CD4-positive, alpha-beta T cell treated with Interleukin-15 for 4 hours (primary cell): ENCODE measurements at places on chromosomes 12 and 14.

DNA sequence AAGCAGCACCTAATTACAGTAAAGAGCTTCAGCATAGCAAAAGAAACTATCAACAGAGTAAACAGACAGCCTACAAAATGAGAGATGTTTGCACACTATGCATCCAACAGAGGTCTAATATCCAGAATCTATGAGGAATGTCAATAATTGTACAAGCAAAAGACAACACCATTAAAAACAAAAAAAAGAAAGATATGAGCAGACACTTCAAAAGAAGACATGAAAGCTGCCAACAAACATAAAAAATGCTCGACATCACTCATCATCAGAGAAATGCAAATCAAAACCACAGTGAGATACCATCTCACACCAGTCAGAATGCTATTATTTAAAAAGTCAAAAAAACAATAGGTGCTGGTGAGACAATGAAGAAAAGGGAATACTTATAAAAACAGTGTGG lies 273.1 kb downstream of the TMTC2 start:
- DNase-seq = no peak

GRCh38 chr12:47361389-47362021 lies 281.7 kb upstream of the AMIGO2 start:
- peak; percentile 43 for DNase-seq

DNA sequence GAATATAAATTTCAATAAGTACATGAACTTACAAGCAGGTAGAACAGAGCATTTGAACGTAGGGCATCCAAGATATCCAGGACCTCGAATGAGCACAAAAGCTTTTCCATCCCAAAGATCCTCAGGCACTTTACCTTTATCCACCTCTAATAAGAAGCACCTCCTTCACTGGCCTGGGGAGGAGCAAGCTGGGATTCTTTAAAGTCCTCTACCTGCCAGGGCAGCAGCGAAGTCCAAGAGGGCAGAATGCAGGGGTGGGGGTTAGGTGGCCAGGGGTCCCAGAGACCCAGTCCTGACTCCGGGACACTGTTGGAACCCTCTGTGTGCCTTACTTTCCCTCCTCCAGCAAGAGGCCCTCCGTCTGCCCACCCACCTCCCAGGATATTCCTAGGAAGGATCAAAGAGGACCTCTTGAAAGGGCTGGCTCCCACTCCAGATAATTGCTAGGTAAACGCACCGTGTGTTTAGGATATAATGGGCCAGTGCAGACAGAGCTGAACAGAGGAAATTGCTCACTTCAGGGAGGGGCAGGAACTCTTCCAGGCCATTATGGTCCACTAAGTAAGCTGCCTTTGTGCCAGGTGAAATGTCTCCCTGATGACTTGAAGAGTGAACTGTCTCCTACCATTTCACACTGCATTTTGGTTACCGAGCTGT lies 68.1 kb downstream of the TTC9 start:
- DNase-seq = no peak

GRCh38 chr14:92997343-92998061 lies 74.6 kb downstream of the CHGA start:
- DNase-seq = no peak

GRCh38 chr14:23009483-23009938 lies 432 bp downstream of the C14orf93 start:
- no peak for DNase-seq

DNA sequence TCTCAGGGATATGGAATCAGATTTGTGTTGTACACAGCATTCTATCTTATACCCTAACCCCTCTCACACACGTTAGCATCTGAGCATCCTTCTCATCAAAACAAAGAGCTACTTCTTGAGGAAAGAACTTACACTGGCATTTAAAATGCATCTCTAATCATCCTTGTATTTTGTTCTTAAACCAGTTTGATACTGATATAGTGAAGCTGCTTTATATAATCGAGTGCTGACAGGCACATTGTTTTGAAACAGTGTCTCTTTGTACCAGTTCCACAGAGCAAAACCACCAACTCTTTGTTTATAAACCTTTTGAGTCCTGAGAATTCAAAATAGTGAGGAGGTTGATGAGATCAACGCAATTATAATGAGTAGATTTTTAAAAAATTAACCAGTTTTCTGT lies 8.8 kb downstream of the GPR33 start:
- DNase-seq = no peak

DNA sequence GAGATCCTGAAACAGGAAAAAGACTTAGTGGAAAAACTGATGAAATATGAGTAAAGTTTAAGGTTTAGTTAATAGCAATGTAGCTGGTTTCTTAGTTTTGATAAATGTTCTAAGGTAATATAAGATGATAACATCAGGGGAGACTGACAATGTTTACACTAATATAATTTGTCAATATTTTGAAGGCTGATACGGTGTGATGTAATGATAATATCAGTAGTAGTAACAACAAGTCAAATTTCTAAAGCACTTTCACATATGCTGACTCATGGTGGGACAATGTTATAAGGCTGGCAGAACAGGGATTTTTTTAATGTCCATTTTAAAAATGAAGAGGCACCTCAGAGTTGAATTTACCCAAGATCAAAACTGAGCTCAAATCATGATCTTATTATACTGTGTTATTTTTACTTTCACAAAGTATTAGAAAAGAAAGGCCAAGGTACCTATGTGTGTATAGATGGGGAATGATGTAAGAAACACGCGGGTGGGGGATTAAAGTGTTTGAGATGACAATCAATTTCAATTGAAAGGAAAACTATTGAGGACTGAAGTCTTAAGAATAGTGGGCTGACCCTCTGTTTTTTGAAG lies 2.4 kb upstream of the FLRT2 start:
- DNase-seq = no peak
